Upper lobe of left lung (tissue), 6 donors: ENCODE measurements at places on chromosomes 5 and 9. TPM values are rescaled to one million over a fixed set of nuclear protein-coding genes. Genes with fewer than 3 reads are reported as not detected.

DNA sequence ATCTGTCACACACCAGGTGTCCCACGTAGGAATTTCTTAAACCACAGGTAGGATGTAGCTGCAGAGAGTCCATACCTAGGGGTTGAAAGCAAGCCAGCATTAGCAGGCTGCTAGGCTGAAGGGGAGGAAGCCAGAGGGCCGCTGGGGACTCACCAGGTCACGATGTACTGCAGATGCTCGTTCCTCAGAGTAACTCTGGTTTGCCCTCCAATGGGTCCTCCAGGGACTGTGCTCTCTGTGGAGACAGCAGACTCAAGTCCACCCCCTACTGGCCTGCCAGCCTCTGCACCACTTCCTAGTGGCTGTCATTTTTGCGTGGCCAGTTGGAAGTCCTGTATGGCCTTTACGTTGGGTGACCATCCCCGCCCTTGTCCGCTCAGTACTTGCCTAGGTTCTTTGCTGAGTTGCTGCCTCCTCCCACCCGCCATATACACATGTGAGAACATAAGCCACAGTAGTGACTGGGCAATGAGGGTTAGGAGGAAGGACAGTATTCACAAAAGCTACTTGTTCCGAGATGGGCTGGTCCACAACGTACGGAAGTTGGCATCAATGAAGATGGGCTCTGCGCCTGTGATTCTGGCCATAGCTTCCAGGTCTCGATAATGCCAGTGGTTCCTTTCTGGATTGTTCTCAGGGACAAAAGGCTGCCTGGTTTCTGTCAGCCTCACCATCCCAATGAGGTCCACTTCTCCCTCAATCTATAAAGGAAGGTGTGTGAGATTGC lies 4.1 kb downstream of the RPL7A start:
- H3K36me3 ChIP-seq = peaks cover 41% of the 10 kb centered on the region
- no peak overlapping the region for H3K4me3 ChIP-seq
- no peaks in the 10 kb centered on the region for H3K27me3 ChIP-seq
- H3K27ac ChIP-seq = no peak overlapping the region
- DNase-seq = no peak

DNA sequence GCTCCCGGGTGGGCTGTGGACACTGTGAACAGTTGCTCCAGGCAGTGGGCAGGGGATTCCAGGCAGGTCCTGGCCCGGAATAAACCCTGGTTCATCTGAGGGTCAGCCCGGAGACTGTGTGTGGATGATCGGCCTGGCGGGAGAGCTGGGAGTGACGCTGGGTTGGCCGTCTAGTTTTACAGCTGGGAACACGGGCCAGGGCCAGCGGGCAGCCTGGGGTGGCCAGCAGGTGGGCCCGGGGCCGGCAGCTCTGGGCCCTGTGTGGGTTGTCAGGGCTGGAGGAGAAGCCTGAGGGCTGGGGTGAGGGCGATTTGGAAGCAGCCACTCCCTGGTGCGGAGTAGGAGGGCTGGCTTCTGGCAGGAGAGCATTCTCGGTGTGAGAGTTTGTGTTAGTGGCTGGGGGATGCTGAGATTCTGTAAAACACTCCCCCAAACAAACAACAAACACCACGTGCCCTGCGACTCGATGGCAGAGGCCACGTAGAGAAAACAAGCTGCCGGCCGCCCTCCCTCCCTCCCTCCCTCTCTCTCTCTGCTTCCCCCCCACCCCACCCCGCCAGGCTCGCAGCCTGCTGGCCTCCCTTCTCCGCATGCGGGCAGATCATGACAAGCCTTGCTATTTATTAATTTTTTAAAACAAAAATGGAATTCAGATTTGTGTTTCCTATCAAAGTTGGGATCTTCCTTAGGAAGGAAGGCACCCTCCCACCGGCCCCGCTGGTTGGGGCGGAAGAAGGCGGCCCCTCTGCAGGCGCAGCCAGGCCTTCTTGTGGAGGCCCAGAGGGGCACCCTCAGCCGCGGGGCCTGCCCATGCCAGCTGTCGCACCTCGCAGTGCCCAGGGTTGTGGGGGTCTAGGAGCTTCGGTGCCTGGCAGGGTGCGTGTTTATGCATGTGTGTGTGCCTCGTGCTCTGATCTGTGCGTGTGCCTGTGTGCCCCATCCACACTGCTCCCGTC lies 49.5 kb downstream of the RXRA start:
- peak; percentile 84 for DNase-seq
- H3K4me3 ChIP-seq = no peak overlapping the region
- no peaks in the 10 kb centered on the region for H3K36me3 ChIP-seq
- peaks cover 94% of the 10 kb centered on the region for H3K4me1 ChIP-seq

- no peaks in the 10 kb centered on the region for H3K4me1 ChIP-seq
- no peak overlapping the region for H3K27ac ChIP-seq
- no peak overlapping the region for H3K4me3 ChIP-seq
- no peak for DNase-seq
Measured at GRCh38 chr5:160516696-160517530, 95.3 kb downstream of the PTTG1 start.

DNA sequence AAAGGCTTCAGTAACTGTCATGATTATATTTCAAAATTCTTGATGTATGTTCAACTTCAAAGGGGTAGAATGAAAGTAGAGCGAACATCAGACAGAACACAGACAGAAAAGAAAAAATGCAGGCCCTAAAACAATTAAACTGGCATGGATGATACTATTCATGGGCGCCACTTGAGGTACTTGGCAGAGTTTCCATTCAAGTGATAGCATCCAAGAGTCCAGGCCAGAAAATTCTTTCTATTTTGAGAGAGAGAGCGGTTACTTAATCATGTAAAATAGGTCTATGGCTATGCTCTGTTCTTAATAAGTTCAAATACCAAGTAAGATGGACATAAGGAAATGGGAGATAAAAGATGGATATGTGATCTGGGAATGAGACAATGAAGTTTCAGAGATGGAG lies 21.4 kb upstream of the PRR16 start:
- no peaks in the 10 kb centered on the region for H3K4me1 ChIP-seq
- H3K36me3 ChIP-seq = no peaks in the 10 kb centered on the region
- no peaks in the 10 kb centered on the region for H3K27me3 ChIP-seq

DNA sequence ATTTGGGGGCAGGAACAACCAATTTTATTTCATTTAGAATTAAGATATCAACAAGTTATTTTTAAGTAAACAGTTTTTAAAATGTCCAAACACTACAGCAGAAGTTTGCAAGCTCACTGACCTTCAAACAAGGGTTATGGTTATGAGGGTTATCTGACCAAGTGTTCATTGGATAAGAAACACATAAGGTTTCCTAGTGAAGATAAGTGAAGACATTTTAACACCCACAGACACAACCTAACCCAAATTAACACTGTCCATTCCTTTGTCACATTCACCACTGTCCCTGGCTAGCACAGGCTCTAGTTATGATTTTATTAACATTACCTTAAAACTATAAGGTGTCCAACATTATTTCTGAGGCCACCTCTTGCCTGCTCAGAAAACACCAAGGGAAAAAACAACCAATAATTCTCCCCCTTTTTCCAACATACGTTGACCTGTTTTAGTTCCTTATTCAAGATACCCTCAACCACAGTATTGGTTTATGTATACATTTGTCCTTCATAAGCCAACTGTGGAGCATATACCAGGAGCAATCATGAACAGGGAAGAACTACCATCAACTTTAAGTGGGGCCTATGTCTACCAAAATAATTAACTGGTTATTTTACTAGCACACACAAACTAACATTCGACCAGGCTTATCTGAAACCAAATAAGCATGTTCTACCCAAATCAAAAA lies 4.0 kb downstream of the ETF1 start:
- no peaks in the 10 kb centered on the region for H3K27me3 ChIP-seq
- H3K4me1 ChIP-seq = peaks cover 43% of the 10 kb centered on the region
- no peaks in the 10 kb centered on the region for H3K36me3 ChIP-seq
- no peak for DNase-seq

DNA sequence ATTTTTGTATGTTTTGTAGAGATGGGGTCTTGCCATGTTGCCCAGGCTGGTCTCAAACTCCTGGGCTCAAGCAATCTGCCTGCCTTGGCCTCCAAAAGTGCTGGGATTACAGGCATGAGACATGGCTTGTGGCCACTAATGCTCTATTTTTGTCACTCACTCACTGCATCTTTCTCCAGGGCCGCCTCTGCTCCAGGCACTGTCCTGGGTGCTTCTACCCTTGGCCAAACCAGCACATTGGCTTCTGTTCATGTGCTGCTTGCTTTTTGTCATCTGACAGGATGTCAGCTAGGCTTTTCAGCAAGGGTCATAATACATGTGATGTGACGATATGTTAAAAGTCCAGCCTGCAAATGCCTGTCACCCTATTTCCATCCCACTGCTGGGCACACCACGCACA lies 3.2 kb downstream of the ODF2 start:
- DNase-seq = no peak
- H3K4me3 ChIP-seq = no peak overlapping the region
- no peaks in the 10 kb centered on the region for H3K27me3 ChIP-seq

- H3K27me3 ChIP-seq = peaks cover 8% of the 10 kb centered on the region
- no peaks in the 10 kb centered on the region for H3K36me3 ChIP-seq
- H3K4me1 ChIP-seq = peaks cover 22% of the 10 kb centered on the region
- peak overlapping the region; percentile 51 for H3K4me3 ChIP-seq
Measured at GRCh38 chr9:2623288-2624050, 1.9 kb downstream of the VLDLR start.

GRCh38 chr5:150353032-150353675 lies 4.3 kb upstream of the TCOF1 start:
- no peak overlapping the region for H3K27ac ChIP-seq
- no peaks in the 10 kb centered on the region for H3K36me3 ChIP-seq
- no peaks in the 10 kb centered on the region for H3K27me3 ChIP-seq
- H3K4me1 ChIP-seq = peaks cover 12% of the 10 kb centered on the region
- no peak for DNase-seq
- no peak overlapping the region for H3K4me3 ChIP-seq

GRCh38 chr9:119298076-119298853 lies 71.0 kb downstream of the BRINP1 start:
- DNase-seq = no peak
- H3K27ac ChIP-seq = no peak overlapping the region
- no peaks in the 10 kb centered on the region for H3K27me3 ChIP-seq
- no peaks in the 10 kb centered on the region for H3K4me1 ChIP-seq
- H3K36me3 ChIP-seq = no peaks in the 10 kb centered on the region
- no peak overlapping the region for H3K4me3 ChIP-seq

- no peaks in the 10 kb centered on the region for H3K27me3 ChIP-seq
- H3K27ac ChIP-seq = no peak overlapping the region
- peaks cover 3% of the 10 kb centered on the region for H3K4me1 ChIP-seq
- DNase-seq = no peak
- H3K36me3 ChIP-seq = peaks cover 17% of the 10 kb centered on the region
- H3K4me3 ChIP-seq = no peak overlapping the region
Measured at GRCh38 chr5:176947847-176948246, 48.7 kb upstream of the HK3 start.

DNA sequence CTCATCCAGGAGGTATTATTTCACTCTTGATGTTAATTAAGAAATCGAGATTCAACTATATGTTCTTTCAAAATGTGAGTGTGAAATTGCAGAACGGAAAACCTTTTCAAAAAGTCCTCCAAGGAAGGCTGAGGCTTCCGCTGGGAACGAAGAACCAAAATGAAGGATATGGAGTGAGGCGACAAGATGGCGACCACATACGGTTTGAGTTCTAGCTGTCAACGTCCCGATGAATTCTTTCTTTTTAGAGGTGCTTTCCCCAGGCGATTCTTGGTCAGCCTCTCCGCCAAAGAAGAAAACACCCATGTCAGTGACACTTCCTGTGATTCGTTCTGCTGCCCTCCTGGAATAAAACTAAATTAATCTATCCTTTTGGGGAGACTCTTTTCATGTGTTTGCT lies 78.3 kb upstream of the ADAMTS16 start:
- H3K27me3 ChIP-seq = no peaks in the 10 kb centered on the region
- no peak for DNase-seq
- no peaks in the 10 kb centered on the region for H3K4me1 ChIP-seq
- no peak overlapping the region for H3K4me3 ChIP-seq
- H3K27ac ChIP-seq = no peak overlapping the region

GRCh38 chr5:107402434-107403227 lies 268.1 kb downstream of the EFNA5 start:
- no peaks in the 10 kb centered on the region for H3K4me1 ChIP-seq
- no peaks in the 10 kb centered on the region for H3K36me3 ChIP-seq
- no peaks in the 10 kb centered on the region for H3K27me3 ChIP-seq
- no peak for DNase-seq
- H3K4me3 ChIP-seq = no peak overlapping the region

- H3K27me3 ChIP-seq = no peaks in the 10 kb centered on the region
- H3K36me3 ChIP-seq = peaks cover 15% of the 10 kb centered on the region
- H3K27ac ChIP-seq = peak overlapping the region; percentile 97
- DNase-seq = no peak
- peaks cover 41% of the 10 kb centered on the region for H3K4me1 ChIP-seq
Measured at GRCh38 chr5:179805070-179805528, 1.6 kb downstream of the MGAT4B start.

GRCh38 chr5:14806456-14806855 lies 65.1 kb downstream of the ANKH start:
- no peak for DNase-seq
- no peak overlapping the region for H3K27ac ChIP-seq
- H3K27me3 ChIP-seq = no peaks in the 10 kb centered on the region
- H3K4me1 ChIP-seq = peaks cover 9% of the 10 kb centered on the region

DNA sequence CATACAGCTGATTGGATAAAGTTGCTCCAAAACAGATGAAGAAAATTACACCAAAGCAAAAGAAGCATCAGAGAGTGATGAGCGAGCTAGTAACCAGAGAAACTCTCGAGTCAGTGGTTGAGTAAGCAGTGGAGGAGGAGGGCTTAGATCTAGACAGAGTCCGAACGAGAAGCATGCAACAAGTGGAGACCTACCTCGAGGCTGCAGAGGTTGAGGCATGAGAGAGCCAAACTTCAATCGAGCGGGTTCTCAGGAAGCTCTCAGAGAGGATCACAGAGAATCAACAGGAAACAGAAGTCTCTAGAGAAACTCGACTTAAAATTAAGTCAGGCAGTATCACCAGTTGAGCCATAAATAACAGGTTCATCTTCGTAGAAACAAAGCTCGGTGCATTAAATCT lies 6.1 kb downstream of the RUSC2 start:
- H3K4me1 ChIP-seq = peaks cover 12% of the 10 kb centered on the region
- H3K27me3 ChIP-seq = no peaks in the 10 kb centered on the region
- no peak for DNase-seq
- H3K36me3 ChIP-seq = no peaks in the 10 kb centered on the region
- H3K4me3 ChIP-seq = no peak overlapping the region
- no peak overlapping the region for H3K27ac ChIP-seq

GRCh38 chr9:98964201-98964600 lies 20.5 kb downstream of the COL15A1 start:
- H3K4me3 ChIP-seq = no peak overlapping the region
- H3K27me3 ChIP-seq = no peaks in the 10 kb centered on the region
- no peak for DNase-seq

- H3K4me3 ChIP-seq = peak overlapping the region; percentile 20
- H3K27ac ChIP-seq = no peak overlapping the region
- DNase-seq = no peak
- H3K36me3 ChIP-seq = no peaks in the 10 kb centered on the region
- H3K4me1 ChIP-seq = peaks cover 6% of the 10 kb centered on the region
Measured at GRCh38 chr5:1666812-1667588, 132.6 kb downstream of the MRPL36 start.

- no peak for DNase-seq
- H3K36me3 ChIP-seq = no peaks in the 10 kb centered on the region
- H3K27me3 ChIP-seq = no peaks in the 10 kb centered on the region
- H3K4me3 ChIP-seq = no peak overlapping the region
- H3K4me1 ChIP-seq = no peaks in the 10 kb centered on the region
Measured at GRCh38 chr9:100959226-100959625, 69.3 kb upstream of the PLPPR1 start.

The F2R gene
- total RNA-seq = 17.0 TPM

The SLCO6A1 gene
- total RNA-seq = not detected

The ADRA1B gene
- 9.9 TPM for total RNA-seq

The RECK gene
- total RNA-seq = 10.2 TPM

The UBAP2 gene
- 30.1 TPM for total RNA-seq

The RNF224 gene
- 0.46 TPM for total RNA-seq

The CEL gene
- total RNA-seq = 1.1 TPM

The IRX1 gene
- total RNA-seq = 23.0 TPM

The ANKRD34B gene
- total RNA-seq = not detected

The CCDC192 gene
- not detected for total RNA-seq
